Fibroblast of mammary gland (primary cell): ENCODE measurements at places on chromosomes 2 and 18.

- DNase-seq: no peak
These were observed 236.8 kb downstream of the NCKAP5 start for GRCh38 chr2:133331436-133331835.

- DNase-seq: no peak
These were observed 87.5 kb downstream of the TMEM131 start for GRCh38 chr2:97908208-97908676.

DNA sequence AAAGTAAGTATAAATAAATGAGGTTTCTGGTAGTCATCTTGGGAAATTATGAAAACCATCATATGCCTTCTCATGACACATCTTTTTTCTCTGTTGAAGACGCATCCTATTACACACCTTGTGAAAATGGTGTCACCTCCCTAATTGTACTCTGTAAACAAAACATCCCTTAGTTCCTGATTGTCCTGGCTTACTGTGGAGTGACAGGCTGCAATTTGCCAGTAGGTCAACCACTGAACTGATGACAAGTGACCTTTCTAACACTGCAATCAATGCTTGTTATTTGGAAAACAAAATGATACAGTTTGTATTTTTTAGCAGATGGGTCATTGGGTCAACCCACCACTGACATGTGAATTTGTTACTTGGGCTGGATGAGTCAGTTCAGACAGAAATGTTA, 219.5 kb downstream of the PTPRM start:
- DNase-seq: no peak

DNA sequence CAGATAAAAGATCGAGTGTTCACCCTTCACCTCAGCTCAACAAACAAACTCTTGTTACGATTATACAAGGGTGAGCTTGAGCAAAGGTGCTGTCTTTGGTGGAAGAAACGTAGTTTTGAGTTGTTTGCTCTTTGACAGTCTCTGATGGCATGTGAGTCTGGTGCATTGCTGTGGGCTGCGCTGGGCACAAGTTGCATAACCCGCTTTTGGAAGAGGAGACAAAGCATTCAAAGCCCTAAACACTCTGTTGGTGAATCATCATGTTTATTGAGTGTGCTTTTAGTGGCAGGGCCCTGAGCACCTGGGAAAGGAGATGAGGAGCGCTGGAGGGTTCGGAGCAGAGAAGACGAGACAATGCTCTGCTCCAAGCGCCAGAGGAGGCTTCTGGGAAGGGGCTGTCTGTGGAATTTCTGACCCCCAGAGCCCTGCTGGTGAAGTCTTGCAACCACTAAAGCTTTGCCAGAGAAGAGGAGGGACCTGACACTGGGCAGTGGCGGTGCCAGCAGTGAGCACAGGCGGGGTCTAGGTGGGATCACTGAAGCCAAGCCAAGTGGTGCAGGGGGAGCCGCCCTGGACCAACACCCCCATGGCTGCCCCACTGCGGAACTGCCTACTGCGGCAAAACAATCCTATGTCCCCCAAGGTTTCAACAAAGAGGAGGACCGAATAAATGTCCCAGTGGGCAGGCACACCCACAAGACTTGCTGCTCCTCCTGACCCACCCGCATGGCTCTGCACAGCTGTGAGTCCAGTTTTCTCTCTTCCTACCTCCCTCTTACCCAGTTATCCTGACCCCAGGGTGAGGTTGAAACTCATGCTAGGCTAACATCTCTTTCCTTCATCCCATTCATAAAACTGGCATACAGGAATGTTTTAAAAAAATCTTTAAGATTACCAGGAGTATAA, 64.0 kb downstream of the TNFRSF11A start:
- no peak for DNase-seq

DNA sequence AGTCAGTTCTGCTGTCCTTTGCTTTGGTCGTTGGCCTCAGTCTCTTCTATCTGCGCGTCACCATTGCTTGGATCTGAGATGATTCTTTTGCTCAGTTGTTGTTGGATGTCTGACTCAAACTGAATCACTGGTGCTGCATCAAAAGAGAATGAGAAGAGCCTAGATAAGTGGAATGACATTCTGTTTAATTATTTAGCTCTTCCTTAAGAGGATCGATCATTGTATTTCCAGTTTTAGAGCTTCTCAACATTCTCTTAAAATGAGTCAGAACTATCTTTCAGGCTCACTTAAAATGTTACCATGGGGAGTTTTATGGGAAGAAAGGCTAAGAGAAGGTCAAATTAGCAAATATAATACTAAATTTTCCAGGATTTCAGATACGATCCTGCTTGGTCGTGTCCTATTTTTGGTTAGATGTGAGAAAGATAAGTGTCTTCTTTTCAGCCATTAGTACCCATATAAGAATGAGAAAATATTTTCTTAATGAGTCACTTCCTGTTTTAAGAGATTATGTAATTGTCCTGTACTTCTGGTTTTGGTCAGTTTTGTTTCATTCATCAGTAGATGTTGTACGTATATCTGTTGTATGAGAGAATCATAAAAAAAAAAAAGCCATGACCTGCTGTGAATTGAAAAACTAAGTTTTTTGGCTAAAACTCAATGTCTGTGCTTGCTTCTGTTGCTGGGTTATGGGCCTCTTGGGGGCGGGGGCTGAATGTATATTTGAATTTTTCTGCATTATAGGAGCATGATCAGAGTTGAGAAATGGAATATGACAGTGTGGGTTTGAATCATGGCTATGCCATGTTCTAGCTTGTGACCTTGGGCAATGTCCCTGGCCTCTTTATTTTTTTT, 31.6 kb upstream of the CASP10 start:
- DNase-seq: peak; percentile 94
